ENCODE measurements at places on chromosomes 11 and 22.

DNA sequence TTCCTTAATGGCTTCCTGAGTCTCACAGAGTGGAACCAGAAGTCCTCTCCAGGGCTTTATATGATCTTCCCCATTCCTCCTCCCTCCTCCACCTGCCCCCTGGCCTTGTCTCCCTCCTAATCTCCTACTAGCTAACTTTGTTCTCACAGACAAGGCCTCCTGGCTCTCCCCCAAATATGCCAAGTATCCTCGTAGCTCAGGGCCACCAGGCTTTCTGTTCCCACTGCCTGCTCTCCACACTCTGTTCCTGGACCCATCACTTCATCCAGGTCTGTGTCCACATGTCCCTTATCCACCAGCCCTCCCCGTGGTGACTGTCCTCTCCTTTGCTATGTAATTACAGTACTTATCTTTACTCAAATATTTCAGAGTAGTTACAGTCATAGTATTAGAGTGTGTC, 23.2 kb upstream of the LMO1 start:
- DNase-seq, result no peak

GRCh38 chr11:62401356-62401755, 17.5 kb upstream of the SCGB1A1 start:
- no peak for DNase-seq

- DNase-seq, result no peak
Observed at GRCh38 chr22:47566491-47566890, 804.0 kb downstream of the TBC1D22A start.

DNA sequence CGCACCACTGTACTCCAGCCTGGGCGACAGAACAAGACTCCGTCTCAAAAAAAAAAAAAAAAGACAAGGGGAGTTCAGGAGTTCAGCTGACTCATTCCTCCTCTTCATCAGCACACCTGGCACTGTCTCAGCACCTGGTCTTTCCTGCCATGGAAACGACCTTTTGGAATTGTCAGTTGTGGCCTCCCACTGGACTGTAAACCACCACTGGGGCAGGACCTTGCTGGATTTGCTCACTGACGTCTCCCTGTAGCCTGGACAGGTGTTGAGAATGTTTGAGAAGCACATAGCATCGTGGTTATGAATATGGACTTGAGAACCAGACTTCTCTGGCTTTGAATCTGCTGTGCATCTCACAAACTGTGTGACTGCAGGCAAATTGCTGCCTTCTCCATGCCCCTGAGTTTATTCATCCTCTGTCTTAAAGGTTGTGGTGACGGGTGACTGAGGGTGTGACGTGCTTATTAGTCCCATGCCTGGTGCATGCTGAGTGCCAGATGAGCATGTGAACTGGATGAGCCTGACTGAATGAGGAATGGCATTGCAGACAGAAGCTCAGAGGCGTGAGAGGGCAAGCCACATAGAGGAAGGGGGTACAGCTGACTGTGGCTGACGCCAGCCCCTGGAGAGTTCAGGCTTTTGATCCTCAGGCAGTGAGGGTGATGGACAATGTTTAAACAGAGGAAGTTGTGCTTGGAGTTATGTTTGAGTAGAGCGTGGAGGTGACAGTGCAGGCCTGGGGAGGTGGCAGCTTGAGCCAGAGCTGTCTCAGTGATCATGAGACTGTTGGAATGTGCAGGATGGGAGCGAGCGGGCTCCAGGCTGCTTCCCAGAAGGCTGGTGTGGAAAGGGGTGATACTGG, 12.7 kb downstream of the TOM1 start:
- DNase-seq, result peak; percentile 16

GRCh38 chr11:75602951-75603350, 40.9 kb downstream of the SERPINH1 start:
- DNase-seq, result no peak

DNA sequence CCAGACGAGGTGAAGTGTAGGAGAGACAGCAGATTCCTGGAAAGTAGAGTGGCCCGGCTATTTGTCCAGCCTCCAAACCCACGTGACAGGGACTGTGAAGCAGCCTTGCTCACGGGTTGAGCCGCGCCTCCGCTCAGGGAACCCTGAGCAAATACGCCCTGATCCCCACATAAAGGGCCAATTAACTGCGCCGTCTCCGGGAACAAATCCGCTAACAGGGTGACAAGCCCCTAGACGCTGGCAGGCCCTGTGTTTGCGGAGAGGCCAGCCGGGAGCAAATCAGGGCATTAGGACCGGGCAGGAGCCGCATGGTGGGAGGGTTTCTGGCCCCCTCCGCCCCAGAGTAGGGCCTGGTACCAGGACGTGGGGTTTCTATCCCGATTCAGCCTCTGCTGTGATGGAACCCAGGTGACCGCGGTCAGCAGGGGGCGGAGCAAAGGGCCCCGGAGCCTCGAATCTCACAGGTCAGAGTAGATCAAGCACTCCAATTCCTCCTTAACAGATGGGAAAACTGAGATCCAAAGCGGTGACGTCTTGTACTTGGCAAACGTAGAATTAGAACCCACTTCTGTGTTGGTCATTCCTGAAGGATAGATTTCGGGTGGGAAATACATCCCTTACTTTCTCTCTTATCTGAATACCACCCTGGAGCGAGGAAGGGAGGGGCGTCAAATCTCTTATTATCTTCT, 2.0 kb upstream of the ROBO3 start:
- no peak for DNase-seq

- DNase-seq, result no peak
Observed at GRCh38 chr22:24420072-24420976, 7.1 kb upstream of the ADORA2A start.

All from T-helper 22 cell (primary cell).